ENCODE measurements at places on chromosomes 16 and 17.

DNA sequence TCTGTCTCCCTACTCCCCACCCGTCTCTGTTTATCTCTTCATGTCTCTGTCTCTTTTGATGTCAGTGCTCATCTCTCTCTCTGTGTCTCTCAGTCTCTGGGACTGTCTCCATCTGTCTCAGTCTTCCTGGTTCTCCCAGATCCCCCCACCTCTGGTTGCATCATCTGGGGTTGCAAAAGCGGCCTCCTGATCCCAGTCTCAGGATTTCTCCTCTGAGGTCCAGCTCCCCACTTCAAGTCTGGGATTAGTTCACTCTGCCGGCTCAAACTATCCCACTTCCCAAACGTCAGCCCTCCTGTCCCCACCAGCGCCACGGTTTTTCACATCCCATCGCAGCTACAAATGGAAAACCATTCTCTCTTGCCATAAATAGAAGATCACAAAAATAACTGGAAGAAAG lies 9.0 kb downstream of the TEKT5 start:
- no peak for DNase-seq

DNA sequence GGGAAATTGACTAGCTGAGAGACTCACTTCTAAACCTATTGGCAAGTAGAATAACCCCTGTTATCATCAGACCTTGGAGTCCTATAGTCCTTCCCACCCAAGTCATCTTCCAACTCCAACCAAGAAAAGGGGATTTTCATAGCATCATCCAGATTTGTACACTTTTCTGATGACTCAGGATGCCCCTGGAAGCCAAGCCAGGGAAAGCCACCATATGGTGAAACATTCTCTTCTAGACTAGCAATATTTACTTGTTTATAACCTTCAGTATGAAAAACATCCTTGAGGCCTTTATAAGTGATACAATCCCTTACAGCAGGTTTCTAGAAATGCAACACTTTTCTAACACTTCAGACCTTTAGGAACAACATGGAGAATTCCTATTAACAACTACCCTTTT lies 618.8 kb upstream of the CDH11 start:
- no peak for DNase-seq

GRCh38 chr16:52384378-52384777 lies 162.6 kb downstream of the TOX3 start:
- no peak for DNase-seq

DNA sequence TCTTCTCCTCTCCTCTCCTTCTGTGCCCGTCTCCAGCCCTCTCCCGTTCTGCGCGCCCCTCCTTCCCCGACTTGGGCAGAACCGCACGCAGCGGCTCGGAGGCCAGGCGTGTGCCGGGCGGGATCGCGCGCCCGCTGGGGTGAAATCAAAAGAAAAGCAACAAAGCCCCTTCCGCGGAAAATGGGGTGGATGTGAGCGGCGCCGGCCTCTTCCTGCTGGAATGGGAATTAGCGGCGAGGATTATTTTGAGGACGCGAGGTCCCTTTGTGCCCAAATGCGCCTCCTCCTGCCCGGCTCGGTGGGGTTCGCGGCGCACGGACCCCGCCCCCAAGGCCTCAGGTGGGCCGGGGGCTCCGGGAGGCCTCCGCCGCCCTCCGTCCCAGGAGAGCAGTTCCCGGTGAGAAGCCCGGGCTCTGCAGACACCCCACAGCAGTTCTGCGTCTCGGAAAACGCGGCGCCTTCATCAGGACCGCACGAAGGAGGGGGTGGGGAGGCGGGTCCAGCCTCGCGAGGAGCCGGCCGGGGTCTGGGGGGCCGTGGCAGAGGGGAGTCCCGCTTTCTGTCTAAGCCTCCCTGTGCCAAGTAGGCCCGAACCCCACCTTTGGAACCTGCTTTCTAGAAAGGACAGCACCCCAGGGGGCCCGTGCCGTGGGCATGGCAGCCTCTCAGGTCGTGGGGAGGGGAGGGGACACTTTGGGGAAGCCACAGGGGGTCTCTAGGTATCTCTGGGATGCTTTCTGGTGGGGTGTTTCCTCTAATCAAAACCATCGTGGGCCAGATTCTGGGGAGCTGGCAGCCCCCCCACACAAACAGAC lies 91.0 kb upstream of the CBX4 start:
- no peak for DNase-seq

- DNase-seq: no peak
Measured at GRCh38 chr17:74599448-74599939, 7.4 kb upstream of the CD300LD start.

GRCh38 chr16:83158320-83158957 lies 531.7 kb downstream of the CDH13 start:
- DNase-seq: no peak

DNA sequence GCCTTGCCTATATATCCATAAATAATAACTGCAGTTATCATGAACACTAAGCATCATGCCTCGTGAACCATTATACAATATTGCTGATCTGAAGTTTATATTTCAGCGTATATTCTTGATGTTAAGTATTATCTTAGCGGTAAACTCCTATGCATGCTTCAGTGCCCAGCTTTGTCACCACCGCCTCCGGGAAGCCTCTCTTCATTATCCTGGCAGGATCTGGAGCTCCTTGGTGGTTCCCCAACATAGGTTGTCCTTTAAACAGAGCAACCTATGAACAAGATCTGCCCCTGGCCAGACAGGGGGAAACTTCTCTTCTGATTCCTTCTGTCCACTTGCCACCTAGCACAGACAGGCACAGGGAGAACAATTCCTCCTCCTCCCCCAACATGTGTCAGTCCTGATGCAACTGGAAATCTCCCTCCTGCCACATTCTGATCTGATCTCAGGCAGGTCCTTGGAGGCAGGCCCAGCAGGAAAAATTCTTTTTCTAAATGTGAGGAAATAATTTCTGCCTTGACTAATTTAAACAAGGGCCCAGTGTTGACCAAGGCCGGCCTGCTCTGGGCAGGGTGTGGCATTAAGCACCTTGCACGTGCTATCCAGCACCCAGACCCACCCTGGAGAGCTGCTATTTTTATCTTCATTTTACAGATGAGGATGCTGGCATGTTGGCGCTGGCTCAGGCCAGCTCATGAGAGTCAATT lies 22.4 kb downstream of the SPNS2 start:
- no peak for DNase-seq

DNA sequence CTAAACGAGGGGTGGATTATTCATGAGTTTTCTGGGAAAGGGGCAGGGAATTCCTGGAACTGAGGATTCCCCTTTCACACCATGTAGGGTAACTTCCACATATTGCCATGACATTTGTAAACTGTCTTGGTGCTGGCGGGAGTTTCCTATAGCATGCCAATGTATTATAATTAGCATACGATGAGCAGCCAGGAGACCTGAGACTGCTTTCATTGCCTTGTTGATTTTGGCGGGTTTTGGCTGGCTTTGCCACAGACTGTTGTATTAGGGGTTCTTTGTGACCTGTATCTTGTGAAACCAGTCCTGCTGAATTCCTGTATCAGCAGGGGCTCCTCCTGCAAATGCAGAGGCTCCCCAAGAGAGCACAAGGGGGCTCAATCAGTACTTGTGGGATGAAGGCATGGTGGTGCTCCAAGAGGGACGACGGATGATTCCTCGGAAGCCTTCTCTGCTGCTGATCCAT lies 104.4 kb upstream of the CACNG5 start:
- no peak for DNase-seq

DNA sequence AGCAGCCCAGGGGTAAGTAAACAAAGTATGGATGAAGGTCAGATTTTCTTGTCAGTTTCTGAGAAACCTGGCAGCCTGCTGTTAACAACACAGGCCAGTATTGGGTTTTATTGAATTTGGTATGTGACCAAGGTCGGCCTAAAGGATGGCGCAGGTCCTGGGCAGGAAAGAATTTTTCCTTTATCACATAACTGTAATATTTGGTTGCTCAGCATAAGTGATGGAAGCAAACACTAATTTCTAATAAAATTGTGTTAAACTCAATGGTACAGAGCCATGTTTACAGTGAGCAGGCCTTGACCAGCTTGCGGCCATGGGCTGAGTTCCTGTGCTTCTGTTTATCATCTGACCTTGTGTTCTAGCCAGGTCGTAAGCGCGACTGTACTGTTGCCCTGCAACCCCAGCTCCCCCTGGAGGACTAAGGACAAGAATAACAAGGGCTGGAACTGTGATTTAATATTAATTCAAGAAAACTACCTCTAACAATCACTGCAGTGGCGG lies 10.5 kb downstream of the POLDIP2 start:
- no peak for DNase-seq

GRCh38 chr16:678858-679813 lies 1.1 kb upstream of the STUB1 start:
- peak; percentile 53 for DNase-seq

DNA sequence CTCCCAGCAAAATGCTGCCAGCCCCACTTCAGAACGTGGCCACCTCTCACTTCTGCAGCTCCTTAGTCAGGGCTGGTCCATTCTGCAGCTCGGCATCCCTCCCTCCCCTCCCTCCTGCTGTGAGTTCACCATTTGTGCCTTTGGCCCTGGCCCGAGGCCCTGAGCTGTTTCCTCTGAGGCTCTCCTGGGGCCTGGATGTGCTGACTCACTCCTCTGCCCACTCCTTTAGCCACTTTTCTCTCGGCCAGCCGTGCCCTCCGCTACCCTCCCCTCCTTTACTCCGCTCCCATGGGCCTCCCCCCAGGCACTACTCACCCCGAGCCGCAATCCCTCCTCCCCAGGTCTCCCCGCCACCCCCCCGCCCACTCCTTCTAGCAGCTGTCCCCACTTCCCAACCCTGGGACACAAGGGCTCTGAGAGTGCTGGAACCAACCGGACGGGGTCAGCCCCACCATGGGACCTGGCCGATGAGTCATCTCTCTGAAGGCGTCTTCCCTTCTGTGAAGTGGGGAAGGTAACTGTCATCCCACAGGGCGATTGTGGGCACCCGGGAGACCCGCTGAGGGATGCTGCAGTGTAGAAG lies 11.5 kb downstream of the KCNG4 start:
- no peak for DNase-seq

DNA sequence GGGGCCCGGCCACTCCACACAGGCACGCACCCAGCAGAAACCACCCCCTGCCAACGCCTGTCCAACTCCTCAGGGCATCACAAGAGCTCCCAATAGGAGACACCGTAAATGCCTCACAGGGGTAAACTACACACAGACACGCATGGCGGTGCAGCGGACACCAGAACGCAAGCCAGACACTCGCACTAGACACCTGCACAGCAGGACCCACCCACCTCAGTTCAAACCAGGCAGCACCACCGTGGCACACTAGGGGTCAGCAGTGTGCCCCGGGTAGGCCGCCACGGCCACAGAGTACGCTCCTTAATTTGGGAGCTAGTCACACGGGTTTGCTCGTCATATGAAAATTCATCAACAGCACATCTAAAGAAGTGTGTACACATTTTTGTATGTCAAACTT lies 3.4 kb downstream of the SLC38A10 start:
- DNase-seq: peak; percentile 68

GRCh38 chr17:42459801-42460281 lies 1.2 kb downstream of the ATP6V0A1 start:
- no peak for DNase-seq

DNA sequence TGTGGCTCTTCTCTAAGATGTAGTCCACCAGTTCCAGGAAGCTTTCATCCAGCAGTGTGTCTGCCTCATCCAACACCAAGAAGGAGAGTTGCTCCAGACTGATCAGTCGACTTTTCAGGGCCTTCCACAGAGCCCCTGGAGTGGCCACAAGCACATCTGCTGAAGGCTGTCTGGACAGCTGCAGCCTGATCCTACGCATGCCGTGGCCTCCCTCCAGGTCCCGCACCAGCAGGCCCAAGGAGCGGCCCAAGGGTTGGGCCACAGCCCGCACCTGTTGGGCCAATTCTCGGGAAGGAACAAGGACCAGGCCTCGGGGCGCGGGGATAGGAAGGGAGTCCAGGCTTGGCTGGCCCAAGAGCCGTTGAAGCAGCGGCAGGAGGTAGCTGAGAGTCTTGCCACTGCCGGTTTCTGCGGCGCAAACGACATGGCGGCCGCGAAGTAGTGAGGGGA lies 729 bp downstream of the DDX28 start:
- DNase-seq: no peak

- DNase-seq: no peak
Measured at GRCh38 chr16:280552-280951, at the start of gene ARHGDIG. Gene ARHGDIG, plus strand, starts transcription at chr16:280591. Its CDS starts 90 bp downstream, at chr16:280681.

DNA sequence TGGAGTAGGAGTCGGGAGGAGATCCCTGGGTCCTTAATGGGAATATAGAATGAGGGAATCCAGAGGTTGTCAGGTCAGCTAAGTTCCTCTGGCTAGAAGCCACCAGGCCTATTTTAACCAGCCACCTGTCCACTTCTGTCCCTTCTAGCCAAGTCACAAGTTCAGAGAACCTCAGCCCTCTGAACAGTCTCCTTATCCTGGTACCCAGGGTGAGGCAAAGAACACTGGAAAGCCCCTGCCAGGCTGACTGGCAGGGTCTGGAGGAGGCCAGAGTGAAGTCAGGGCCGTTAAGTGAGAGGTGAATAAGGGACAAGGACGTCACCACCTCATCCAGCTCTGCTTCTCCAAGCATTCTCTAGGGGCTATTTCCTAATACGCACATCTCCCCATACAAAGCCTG lies 2.7 kb downstream of the CTDNEP1 start:
- DNase-seq: no peak

Data from stimulated activated CD4-positive, alpha-beta T cell treated with anti-CD3 and anti-CD28 coated beads, Interleukin-4, amount 100 ng/mL, for 48 hours (primary cell).